ENCODE measurements at places on chromosomes 3 and 15.
A peak's percentile ranks its signal among the peaks of the same experiment; 100 is the strongest.

GRCh38 chr3:159059395-159059794 is 257.5 kb downstream of the MFSD1 start:
- no peak for DNase-seq

DNA sequence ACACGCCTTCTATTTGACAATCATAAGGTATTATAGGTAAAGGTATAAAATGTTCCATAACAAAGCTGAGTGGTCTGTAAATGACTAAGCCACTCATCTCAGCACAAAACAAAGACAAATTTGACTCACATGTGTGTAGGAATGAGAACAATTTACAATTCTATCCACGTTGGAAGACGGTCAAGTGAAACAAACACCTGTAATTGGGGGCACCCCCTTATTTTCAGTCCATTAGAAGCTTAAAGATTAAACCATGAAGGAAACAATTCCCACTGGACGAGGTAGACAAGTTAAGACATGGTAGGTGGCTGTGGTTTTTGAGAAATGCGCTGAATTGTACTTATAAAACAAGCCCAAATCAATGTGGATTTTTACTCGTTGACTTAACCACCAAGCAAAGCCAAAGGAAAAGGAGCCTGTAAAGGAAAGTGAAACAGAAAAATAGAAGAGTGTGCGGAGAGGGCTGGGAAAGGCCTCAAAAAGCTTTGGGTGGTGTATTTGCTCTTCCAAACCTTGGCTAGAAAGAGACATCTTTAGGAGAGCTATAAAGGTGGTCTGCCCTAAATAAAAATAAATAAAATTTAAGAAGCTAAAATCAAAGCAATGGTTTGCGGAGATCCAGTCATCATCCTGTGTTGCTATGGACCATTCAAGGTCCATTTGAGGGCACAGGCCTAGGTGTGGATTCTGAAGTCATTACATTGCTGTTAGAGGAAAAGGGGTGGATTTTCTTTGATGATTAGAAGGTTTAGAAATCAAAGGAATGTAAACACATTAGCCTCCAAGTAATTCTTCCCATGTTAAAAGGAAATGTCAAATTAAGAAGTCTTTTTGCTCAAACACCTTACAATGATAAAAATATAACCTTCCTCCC is 135.0 kb downstream of the TFG start:
- no peak for DNase-seq

DNA sequence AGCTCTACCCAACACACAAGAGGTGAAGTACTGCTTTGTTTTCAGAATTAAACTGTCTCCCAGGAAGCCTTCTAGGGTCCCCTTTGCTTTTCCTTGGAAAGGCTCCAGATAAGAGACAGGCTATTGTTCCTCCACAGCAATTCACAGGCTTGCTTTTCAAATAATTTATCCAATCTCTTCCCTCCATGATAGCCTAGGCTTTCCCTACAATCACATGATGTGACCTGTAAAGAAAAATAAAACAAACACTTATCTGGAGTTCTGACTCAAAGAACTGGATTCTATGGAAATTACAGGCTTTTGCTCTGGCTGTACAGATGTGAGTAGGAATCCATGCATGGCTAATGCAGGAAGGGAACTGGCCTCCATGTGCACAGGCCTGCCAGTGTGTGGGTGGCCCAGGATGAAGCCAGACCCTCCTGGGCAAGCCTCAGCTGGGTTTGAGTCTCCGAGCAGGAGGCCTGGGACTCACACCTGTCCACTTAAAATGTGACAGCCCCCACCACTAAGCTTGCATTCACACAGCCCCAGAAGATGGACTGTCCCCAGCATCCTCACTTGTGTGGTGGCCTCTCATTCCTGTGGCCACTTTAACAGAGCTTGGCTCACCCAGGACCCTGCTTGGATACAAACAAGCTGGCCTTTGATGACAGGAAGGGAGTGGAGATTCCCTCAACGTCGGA is 75.8 kb upstream of the LEKR1 start:
- no peak for DNase-seq

DNA sequence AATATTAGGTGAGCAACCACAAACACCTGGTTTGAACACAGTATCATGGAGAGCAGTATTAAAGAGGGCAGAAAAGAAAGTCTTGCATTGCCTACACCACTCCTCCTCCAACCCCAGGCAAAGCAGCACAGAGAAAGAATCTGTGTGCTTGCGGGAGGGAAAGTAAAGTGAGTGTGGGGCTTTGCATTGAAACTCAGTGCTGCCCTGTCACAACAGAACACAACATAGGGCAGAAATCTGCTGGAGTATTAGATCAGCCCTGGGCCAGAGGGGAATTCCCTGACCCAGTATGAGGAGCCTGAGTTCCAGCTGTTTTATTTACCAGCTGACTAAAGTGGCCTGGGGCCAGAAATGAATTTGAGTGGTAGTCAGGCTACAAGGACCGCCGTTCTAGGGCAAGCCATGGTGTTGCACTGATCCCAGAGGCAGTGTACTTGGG is 75.5 kb downstream of the SPATA16 start:
- no peak for DNase-seq

- no peak for DNase-seq
Measured at GRCh38 chr3:135138776-135139175, 343.7 kb downstream of the EPHB1 start.

GRCh38 chr3:78494851-78495250 is 1272.9 kb downstream of the ROBO1 start:
- no peak for DNase-seq

DNA sequence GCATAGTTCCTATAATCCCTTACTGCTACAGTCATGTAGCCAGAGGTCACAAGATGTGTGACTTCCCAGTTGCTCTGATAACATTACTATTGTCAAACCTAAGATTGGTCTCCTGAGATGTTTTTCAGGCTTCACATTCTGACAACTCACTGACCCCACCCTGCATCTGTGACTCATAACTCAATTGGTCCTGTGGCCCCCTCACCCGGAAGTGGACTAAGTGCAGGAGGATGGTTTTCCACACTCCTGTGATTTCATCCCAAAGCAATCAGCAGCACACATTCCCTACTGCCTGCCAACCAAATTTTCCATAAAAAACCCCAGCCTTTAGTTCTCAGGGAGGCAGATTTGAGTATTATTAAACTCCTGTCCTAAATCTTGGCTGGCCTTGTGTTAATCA is 564.9 kb upstream of the ZNF385D start:
- no peak for DNase-seq

- peak; percentile 14 for DNase-seq
Measured at GRCh38 chr3:136042608-136043221, 77.2 kb downstream of the PPP2R3A start.

DNA sequence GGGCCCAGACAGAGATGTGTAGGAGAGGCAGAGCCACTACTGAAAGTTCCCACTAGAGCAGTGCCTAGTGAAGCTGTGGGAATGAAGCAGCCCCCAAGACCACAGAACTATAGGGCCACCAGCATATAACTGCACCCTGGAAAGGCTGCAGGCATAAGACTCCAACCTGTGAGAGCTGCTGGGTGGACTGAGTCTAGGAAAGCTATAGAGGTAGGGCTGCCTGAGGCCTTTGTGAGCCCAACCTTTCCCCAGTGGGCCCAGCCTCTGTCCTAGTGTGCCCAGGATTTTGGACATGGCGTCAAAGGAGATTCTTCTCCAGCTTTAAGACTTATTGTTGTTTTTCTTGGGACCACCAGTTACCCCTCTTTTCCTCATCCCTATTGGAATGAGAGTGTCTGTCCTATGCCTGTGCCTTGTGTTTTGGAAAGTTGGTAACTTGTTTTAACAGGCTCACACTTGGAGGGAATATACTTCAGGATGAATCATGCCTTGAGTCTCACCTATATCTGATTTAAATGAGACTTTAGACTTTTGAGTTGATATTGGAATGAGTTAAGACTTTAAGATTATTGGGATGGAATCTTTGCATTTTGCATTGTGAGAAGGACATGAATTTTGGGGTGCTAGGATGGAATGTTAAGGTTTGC is 28.1 kb downstream of the SLMAP start:
- DNase-seq, result no peak

GRCh38 chr15:42193383-42193782 is 14.7 kb downstream of the VPS39 start:
- DNase-seq, result no peak

- no peak for DNase-seq
Measured at GRCh38 chr3:141294848-141295247, 63.2 kb downstream of the PXYLP1 start.

Data from 8988T (cell line).